ENCODE measurements at places on chromosomes 13 and 19. TPM values are rescaled to one million over a fixed set of nuclear protein-coding genes. Genes with fewer than 3 reads are reported as not detected.
A peak's percentile ranks its signal among the peaks of the same experiment; 100 is the strongest.

DNA sequence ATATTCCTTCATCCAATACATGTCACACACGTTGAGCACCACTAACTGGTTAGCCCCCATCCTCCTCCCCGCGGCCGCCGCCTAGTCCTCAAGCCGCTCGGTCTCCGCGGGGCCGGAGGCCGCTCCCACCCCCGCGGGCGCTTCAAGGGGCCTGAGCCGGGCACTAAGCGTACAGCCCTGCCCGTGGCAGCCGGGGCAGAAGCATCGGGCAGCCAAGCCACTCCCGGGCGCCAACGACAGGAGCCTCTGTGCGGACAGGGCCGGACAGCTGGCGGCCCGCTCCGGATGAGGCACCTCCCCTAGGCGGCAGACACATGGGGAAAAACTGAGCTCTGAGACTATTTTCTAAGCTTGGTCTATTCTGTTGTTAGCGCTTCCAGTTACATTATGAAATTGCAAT is 2.8 kb upstream of the ZNF543 start:
- DNase-seq: no peak

DNA sequence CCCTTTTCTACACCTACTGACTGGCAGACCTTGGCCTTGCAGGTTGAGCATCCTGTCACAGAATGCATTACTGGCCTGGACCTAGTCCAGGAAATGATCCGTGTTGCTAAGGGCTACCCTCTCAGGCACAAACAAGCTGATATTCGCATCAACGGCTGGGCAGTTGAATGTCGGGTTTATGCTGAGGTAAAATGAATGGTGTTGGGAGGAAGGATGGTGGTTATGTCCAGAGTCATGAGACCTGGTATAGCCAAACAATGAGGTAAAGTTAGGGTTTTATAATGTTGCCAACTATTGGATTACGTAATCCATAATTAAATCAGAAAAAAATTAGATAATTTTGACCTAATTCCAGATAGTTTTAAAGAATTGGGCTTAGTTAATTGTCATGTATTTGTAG is 212.5 kb downstream of the PCCA start:
- no peak for DNase-seq

The FBXW9 gene
- 2.8 TPM for total RNA-seq

DNA sequence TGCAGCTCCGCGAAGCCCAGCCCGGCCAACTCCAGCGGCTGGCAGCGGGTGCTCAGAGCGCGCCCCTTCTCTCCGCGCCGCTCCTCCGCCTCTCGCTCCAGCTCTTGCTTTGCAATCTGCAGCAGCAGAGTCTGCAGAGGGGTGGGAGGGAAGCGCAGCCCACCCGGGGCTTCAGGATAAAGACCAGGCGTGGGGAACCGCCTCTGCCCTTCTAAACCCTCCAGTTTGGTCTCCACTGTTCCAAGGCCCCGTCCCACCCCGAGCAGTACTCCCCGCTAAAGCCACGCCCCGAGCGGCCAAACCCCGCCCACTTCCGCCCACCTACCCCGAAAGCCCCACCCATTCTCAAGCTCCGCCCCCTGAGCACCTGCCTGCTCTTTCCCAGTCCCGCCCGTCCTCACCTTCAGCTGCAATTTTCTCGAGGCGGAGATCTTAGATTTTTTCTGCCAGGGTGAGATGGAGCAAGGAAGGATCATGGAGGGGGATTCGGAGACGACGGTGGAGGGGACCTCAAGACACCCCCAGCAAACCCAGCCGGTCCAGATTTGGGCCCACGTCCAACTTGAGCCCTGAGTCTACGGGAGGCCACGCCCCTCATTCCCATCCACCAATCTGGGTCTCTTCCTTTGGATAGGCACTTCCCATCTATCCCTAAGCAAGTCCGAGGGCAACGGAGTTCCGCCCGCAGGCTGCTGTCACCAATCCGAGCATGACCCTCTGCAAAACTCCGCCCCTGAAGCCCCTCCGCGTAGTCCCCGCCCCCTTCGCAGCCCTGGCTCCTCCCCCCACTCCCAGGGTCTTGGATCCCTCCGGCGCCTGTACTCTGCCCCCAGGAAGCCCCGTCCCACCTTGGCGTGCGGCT is 1.1 kb downstream of the TNNI3 start:
- DNase-seq: peak; percentile 54

- DNase-seq: no peak
Observed at GRCh38 chr19:793806-794205, 3.4 kb upstream of the PTBP1 start.

The SHISA7 gene
- not detected for total RNA-seq

The IL11 gene
- 0.28 TPM for total RNA-seq

DNA sequence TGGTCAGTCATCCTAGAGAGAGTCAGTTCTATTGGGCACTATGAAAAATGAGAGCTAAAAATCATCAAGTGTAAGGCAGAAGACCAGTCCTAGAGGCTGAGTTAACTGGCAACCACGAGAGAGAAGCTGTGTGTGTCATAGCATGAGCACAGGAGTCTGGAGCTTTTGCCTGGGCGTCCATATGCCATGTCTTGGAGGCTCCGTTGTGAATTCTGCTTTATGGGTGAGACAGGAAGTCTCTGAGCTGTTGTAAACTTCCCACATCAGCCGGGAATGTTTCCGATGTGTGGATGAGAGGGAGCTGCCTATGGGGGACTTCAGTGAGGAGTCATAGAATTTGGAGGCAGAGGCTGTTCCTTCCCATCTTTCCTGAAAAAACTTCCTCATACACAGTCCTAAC is 120.0 kb downstream of the ITGBL1 start:
- no peak for DNase-seq

DNA sequence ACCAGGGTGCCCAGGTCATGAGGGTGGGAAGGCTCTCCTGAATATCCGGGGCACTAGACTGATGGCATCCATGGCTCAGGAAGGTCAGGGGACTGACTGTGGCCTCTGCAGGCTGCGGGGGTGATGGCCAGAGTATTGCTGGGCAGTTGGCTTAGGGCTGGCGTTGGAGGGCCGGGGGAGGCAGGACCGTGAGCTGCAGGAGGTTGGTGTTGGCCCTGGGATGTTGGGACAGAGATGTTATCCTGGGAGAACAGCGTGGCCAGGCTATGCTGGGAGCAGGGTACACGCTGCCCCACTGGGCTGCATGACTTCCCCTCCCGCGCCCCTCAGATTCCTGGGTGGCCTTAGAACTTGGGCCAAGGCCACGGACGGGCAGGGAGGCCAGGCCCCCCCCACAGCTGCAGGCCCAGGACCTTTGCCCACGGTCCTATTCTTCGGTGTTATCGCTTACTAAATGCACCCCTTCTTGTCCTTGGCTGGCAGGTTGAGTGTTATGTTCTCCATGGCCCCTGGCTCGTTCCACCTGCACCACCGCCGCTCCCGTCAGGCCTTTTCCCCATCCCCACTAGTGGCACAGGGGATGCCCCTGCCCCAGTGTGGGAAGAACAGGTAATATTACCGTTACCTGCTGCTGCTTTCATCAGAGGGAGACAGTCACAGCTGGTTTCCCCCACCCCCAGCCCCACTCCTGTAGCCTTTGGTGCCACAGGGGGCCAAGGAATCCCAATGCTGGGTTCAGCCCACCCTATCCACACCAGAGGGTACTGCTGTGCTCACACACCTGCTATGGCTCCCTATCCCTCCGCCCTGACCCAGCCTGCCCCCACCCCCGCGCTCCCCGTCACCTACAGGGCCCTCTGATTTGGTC is 3.2 kb upstream of the ISYNA1 start:
- no peak for DNase-seq

- no peak for DNase-seq
Observed at GRCh38 chr19:15247107-15248014, 15.1 kb upstream of the EPHX3 start.

- DNase-seq: peak; percentile 74
Observed at GRCh38 chr19:52453324-52454094, at the start of gene ZNF578. Gene ZNF578, plus strand, starts transcription at chr19:52453553. Its CDS starts 48,293 bp downstream, at chr19:52501846.

DNA sequence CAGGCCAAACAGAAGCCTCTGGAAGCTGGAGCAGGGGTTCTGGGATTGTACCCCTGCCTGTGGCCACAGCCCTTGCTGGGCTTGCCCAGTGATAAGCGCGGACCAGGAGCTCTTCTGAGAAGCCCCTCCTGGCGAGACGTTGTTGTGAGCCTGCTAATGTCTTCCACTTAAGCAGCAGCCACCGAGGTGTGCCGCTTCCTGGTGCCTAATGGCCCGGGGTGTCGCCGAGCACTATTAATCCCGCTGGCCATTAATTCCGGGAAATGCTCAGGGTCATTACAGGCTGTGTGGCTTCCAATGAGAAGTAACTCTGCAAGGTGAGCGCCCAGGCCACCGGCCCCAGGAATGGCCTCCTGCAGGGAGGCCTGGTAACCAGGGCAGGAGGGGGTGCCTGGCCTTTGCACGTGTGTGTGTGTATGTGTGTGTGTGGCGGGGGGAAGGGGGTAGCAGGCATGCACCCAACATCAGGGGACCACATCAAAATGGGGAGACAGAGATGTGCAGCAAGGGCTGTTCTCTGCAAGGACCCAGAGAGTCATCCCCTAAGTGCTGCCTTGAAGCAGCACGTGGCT is 175.0 kb downstream of the URI1 start:
- no peak for DNase-seq

The IFNL1 gene
- total RNA-seq: 0.38 TPM

The NAA16 gene
- total RNA-seq: 105 TPM

All from CD8-positive, alpha-beta T cell (primary cell).